ENCODE measurements at places on chromosomes 1 and 21.

DNA sequence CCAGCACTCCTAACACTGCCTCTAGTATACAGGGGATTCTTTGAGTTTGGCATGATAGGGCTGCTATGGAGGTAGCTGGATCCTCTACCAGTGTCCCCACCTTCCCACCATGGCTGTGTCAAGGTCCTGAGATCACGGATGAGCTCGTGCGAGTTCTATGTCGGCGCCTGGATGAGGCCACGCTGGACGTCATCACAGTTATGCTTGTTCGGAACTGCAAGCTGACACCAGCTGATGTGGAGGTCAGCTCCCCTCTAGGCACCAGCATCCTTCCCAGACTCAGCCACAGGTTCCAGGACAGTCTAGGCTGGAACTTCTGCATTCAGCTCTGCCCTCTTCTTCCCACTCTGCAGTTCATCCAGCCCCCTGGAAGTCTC, 15.2 kb downstream of the HYI start:
- no peak for DNase-seq

- DNase-seq, result no peak
Measured at GRCh38 chr1:151907363-151908139, 1.8 kb downstream of the THEM4 start.

DNA sequence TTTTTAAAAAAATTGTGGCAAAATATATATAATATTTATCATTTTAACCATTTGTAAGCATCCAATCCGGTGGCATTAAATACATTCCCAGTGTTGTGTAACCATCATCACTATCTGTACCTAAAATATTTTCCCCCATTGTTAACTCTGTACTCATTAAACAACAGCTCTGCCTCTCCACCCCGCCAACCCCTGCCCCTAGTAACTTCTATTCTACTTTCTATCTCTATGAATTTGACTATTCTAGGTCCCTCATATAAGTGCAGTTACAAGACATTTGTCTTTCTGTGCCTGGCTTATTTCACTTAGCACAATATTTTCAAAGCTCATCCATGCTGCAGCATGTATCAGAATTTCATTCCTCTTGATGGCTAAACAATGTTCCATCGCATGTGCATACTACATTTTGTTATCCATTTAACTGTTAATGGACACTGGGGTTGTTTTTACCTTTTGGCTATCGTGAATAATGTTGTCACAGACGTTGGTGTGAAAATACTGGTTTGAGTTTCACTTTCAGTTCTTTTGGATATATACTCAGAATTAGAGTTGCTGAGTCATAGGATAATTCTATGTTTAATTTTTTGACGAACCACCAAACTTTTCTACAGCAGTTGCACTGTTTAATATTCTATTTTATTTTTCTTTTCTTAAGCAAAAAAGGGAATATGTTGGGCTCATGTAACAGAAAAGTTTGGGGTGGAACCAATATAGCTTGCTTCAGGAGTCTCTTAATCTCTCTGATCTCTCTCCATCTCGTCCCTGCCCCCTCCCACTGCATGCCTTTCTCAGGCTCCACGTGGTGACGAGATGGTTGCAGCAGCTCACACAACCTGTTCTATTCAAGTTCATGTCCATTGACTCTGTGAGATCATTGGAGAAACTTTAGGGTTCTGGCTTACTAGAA, 25.2 kb upstream of the RCAN1 start:
- DNase-seq, result peak; percentile 48

GRCh38 chr1:28343405-28343804, 14.6 kb downstream of the MED18 start:
- peak; percentile 90 for DNase-seq

DNA sequence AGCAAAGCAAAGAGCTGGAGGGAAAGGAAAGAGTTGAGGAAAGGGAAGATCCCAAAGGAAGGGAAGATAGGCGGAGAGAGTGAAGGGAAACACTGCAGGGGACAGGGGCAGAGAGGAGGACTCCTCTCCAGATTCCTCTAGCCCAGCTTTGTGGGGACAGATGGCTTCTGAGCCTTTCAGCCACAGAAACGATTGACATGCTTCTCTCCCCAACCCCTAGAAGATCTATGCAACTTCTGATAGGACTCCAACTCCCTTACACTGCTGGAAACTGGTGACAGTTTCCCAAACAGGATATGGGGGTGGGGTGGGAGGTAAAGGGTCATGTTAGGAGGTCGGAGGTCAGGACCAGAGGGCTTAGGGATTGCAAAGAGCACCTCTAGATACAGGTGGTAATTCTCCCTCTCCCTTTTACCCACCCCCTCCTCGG, 6.5 kb downstream of the MEX3A start:
- DNase-seq, result no peak

DNA sequence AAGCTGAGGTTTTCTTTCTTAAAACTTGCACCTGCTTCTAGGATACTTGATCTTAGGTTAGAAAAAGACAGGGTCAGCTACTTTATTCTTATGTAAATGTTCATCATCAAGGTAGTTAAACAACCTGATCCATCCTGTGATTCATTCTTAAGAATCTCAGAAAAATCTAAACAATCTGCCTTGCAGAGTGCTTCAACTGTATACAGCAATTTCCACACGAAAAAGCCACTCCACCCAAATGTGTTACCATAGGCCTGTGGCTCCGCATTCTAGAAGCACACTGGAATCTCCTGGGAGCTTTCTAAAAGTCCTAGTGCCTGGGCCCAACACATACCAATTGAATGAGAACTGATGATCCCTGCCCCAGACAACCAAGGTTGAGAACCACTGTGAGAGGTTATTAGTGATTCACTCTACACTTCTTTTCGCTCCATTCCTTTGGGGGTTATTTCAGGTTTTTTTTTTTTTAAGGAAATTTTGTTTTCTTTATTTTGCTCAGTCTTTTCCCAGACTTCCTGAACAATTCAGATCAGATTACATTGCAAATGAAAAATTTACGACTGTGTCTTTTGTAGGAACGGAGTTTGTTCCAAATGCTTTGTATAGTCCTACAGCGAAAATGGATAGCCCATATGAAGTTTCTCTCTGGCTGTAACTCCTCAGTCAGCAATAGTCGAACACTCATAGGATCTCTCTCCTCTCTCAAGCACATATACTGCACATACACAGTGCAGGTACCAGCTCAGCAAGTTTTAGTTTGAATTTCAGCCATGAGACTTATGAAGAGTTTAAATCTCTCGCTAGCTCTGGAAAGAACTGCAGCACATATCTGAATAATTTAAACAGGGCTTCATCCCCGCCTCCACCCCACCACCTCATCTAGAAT, 16.1 kb downstream of the SMYD2 start:
- DNase-seq, result peak; percentile 90

- DNase-seq, result peak; percentile 54
Measured at GRCh38 chr1:31529999-31530684, 46.2 kb upstream of the TINAGL1 start.

GRCh38 chr1:98981917-98982513, 22.6 kb downstream of the PLPPR5 start:
- peak; percentile 65 for DNase-seq

DNA sequence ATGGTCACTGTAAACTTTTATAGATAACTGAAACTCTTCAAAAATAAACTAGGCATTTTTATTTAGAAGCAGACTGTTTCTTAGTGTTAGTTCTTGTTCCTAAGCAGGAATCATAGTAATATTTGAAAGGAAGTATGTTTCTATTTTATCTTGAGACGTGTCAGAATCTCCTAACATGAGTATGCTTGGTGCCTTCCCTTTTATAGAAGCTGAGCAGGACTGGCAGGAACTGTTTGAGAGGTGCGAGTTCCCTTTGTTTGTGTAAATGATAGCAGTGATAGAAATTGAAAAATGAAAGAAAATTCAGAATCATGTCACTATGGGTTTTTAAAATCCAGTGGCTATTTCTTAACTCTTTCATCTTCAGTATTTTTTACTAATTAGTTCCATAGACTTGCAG, 56.9 kb downstream of the LRRC8D start:
- DNase-seq, result no peak

- peak; percentile 71 for DNase-seq
Measured at GRCh38 chr21:28337315-28337714, 655.4 kb downstream of the LTN1 start.

GRCh38 chr1:111446967-111447892, 1.8 kb downstream of the WDR77 start:
- DNase-seq, result no peak

DNA sequence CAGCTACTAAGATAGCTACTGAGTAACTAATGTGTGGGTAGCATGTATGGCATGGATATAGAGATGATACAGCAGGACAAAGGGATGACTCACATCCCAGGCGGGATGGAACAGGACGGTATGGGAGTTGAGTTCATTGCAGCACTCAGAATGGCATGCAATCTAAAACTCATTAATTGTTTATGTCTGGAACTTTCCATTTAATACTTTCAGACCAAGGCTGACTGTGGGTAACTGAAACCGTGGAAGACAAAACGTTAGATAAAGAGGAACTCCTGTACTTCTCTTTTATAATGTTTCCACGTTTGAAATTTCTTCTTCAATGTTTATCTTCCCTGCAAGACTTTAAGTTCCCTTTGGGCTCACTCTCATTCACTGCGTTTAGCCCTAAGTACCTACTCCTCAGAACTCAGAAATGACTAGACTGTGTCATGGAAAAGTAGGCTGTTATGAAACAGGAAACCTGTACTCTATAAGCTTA, 151.9 kb downstream of the MAGI3 start:
- DNase-seq, result peak; percentile 87

DNA sequence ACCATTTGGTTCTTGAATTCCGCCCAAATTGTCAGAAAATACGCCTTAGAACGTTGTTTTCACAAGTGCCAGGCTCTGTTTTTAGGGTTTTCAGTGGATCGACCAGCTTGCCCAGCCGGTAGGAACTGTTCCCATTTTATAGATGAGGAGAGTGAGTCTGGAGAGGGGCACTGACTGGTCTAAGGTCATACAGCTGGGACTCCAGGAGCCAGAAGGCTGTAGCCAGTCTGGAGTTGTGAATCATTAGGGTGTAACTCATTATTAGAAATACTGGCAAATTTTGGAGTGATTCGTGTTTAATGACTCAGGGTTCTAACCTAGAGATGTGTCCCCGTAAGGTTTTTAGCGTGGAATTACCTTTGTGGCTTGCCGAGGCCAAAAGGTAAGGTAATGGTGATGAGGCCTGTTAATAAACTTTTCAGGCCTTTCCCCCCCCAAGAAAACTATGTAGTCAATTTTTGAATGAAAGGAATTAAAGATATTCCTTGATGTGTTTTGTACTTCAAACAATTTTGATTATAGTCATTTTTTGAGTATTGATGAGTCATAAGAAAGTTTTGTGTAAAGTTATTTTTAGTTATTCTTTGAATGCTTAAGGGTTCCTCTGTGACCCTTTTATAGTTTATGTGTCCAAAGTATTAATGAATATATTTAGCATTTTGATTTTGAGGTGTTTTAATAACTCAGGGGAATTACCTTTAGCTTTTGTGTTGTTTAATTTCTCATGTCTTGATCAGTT, 2.1 kb downstream of the DYRK1A start:
- DNase-seq, result peak; percentile 84

- no peak for DNase-seq
Measured at GRCh38 chr1:3714814-3715213, 37.4 kb upstream of the CCDC27 start.

DNA sequence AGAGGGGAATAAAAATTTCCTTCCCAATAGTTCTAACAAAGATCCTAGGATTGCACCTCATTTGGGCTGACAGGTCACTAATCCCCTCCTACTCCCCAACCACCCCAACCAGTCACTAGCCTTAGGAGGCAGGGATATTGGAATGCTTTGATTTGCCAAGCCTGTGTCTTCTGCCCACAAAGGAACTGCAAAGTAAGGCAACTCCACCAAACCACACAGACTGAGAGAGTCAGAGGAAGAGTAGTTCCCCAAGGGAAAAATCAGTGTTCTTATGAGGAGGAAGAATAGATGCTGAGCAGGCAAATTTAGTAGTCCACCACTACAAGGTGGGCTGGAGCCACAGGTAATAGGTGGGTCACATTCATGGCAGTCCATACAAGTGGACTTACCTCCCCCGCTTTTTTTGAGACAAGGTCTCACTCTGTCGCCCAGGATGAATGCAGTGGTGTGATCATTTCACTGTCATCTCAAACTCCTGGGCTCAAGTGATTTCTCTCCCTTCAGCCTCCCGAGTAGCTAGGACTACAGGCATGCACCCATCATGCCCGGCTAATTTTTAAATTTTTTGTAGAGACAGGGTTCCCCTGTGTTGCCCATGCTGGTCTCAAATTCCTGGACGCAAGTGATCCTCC, 3.7 kb upstream of the TMEM39B start:
- peak; percentile 39 for DNase-seq

DNA sequence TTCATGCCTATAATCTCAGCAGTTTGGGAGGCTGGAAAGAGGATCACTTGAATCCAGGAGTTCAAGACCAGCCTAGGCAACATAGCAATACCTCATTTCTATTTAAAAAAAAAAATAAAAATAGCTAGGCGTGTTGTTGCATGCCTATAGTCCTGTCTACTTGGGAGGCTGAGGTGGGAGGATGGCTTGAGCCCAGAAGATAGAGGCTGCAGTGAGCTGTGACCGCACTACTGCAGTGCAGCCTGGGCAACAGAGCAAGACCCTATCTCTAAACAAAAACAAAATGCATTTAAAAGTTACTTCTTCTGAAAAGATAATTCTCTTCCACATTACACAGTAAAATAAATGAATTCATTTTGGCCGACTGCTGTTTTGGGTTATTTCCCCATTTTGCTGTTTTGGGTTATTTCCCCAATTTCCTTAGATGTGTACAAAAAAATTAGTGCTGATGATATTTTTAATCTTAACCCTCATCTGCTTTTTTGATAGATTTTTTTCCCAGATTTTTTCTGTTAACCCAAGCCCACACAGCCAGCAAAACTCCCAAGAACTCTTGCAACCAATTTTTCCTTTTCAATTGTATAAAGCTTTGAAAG, 23.0 kb upstream of the SAMSN1 start:
- no peak for DNase-seq

Data from ELR (cell line).